Neural progenitor cell (in vitro differentiated cells): ENCODE measurements at places on chromosomes 1 and 21.

DNA sequence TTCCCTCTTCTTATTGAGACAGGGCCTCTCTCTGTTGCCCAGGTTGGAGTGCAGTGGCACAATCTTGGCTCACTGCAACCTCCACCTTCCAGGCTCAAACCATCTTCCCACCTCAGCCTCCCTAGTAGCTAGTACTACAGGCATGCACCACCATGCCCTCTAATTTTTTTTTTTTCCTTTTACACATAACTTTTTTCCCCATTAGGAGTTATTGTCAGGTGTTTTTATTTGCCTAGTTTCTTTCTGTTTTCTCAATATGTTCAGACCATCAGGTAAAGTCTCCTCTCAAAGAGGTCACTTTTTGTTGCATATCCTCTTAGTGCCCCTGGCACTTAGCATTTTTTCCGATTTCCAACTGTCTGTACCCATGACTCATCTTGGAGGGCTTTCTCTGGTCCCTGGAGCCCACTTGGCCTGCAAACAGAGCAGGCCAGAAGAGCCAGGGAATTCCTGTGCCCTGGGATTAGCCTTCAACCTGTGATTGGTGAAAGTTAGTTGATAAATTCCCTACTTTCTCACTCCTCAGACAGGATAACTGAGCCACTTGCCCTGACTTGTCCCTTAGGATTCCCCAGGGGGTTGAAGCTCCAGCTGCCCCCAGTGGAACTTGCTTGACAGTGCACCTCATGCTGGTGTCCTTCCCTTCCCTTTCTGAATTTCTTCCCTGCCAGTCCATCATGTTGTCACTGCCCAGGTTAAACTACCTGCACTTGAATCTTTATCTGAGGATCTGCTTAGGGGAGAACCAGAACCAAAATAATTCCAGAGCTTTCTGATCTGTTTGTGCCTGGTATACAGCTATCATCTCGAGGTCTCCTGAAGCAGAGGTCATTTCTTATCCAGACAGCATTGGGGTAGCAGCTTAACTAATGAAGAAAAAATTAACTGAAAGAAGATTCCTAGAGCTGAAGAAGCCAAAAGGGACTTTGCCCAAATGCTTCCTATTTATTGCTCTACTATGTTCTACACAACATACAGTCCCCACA lies 2.4 kb downstream of the NTPCR start:
- peak; percentile 83 for DNase-seq

GRCh38 chr1:54579337-54579781 lies 31.3 kb downstream of the ACOT11 start:
- no peak for DNase-seq

DNA sequence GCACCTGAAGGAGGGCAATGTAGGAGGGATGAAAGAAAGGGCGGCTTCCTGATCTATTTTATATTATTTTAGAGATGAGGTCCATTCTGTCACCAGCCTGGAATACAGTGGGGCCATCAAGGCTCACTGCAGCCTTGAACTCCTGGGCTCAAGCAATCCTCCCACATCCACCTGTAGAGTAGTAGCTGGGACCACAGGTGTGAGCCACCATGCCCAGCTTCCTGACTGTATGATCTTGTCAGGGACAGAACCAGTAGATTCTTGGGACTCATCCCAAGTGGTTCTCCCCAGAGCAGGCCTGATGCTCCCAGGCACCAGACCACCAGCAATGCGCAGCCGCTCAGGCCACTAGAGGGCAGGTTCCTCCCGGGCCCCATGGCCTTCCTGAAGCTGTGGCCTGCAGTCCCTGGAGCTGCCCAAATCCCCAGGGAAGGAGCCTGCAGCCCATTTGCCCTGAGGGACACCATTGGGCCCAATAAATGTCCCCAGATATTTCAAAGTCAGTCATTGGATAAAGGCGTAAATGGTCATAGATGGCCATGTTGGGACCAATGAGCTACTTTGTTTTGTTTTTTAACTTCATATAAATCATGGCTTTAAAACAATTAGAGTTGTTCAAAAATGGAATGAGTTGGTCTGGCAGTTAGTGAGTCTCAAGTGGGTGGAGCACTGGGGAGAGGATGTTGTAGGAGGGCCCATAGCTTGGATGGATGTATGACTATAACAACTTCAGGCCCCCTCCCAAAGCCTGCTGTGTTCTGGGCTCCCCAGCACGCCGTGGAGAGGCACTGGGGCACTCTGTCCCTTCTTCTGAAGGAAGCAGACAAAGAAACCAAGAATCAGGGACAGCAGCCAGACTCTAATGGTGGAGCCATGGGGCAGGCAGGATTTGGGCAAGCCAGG lies 44.7 kb upstream of the GOLT1A start:
- DNase-seq = peak; percentile 83

- no peak for DNase-seq
Observed at GRCh38 chr1:61368876-61369275, 286.5 kb downstream of the NFIA start.

- DNase-seq = no peak
Observed at GRCh38 chr21:27149034-27149433, 182.1 kb upstream of the ADAMTS5 start.
